Inflammatory macrophage (primary cell): ENCODE measurements at places on chromosomes 2 and 18.
A peak's percentile ranks its signal among the peaks of the same experiment; 100 is the strongest.

DNA sequence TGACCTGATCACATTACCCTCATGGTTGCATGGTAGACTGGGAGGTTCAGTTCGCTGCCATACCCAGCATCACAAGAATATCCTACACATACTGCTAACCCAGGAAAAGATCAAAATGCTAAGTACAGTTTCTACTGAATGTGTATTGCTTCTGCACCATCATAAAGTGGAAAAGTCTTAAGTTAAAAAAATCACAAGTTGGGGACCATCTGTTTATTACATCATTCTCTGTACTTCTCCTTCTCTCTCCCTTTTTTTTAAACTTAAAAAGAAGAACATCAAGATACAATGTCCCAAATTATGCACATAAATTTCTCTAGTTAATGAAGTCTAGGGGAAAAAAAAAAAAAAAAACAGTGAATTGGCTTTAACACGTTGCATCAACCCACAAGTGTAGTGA lies 43.3 kb downstream of the NBAS start:
- DNase-seq, result peak; percentile 26

DNA sequence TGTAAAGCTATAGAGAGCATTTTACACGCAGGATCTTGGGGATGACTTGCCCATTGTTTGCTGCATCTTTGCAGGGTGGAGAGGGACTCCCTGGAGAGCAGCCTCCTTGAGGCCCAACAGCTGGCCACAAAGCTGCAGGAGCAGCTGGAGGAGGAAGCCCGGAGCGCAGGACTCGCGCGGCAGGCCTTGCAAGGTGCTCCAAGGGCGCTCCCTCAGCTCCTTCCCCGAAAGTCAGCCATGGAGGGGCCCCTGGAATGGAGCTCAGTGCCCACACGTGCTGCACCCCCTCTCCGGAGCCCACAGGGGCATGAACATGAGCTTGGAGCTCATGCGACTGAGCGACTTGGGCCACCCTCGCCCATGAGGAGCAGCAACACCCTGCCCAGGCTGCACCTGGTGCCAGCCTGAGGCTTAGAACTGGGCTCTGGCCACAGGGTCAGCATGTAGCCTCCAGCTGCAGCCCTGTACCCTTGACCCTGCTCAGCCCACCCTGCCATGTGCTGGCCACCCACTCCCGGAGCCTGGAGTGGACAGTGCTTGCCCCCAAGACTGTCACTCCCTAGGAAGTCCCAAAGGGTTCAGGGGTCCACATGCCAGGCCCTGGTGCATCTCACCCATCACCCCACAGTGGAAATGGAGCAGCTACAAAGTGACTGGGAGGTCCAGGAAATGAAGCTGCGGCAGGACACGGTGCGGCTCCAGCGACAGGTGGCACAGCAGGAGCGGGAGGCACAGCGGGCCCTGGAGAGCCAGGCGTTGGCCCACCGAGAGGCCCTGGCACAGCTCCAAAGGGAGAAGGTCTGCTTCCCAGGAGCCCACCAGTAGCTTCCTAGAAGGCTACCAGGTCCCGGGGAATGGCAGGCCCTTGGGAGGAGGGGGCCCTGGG lies 43.0 kb downstream of the CROCC2 start:
- no peak for DNase-seq

DNA sequence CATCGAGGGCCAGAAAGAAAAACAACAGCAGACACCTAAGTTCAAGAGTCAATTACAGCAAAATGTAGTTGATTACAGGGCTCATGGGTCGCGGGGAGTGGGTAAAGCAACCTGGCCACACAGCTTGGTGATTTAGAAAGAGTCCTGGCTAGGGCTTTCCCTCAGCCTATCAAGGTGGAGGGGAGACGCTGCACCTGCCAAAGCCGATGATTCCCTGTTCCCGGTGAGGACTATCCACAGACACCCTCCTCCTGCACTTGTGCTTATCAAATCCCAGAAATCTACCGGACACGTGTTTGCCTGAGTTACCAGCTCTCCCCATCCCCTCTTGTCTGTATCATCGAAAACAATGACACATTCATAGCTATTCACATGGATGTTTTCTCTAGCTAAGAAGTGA lies 7.0 kb upstream of the SOX11 start:
- no peak for DNase-seq

GRCh38 chr18:23225503-23225902 lies 90.2 kb downstream of the CABLES1 start:
- DNase-seq, result no peak

DNA sequence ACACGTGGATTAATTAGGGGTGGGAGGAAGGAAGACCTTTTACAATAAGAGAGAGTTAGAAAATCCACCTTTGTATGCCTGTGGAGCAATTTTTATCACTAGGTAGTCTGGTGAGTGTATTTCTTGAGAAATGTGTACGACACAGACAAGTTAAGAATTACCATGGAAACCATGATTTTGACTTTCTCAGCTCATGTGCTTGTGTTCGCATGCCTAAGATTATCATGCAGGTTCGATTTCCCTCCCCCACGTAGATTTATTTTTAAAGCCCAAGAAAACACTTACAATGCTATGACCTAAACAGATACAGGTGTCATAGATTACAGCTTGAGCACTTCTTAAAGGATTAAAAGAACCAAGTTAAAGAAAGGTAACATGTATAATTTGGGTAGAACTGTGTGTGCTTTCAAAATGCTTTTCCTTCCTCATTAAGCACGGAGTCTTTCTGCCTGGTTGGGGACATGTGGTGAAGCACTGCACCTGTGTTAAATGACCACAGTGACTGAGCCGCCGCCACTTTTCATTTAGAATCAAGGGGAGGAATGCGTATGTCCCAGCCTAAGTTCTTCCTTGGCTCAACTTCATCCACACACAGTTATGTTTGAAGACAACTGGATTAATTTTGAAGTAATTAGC lies 16.6 kb downstream of the SERTAD2 start:
- DNase-seq, result no peak

DNA sequence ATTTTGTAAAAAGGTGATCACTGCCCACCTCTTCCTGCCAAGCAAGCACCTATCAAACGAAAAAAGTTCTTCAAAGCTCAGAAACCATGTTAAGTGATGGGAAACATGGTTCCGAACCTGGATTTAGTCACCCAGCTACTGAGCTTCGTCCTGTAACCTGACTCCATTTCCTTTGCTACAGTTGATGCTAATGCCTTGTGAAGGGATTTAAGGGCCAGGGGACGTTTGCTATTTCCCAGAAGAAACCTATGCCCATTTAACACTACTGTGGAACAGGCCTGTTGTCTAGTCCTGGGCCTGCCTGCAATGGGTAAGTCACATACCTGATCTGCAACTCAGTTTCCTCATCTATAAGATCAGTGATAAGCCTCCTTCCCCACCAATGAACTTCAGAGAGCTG lies 14.8 kb downstream of the SERPINE2 start:
- no peak for DNase-seq

DNA sequence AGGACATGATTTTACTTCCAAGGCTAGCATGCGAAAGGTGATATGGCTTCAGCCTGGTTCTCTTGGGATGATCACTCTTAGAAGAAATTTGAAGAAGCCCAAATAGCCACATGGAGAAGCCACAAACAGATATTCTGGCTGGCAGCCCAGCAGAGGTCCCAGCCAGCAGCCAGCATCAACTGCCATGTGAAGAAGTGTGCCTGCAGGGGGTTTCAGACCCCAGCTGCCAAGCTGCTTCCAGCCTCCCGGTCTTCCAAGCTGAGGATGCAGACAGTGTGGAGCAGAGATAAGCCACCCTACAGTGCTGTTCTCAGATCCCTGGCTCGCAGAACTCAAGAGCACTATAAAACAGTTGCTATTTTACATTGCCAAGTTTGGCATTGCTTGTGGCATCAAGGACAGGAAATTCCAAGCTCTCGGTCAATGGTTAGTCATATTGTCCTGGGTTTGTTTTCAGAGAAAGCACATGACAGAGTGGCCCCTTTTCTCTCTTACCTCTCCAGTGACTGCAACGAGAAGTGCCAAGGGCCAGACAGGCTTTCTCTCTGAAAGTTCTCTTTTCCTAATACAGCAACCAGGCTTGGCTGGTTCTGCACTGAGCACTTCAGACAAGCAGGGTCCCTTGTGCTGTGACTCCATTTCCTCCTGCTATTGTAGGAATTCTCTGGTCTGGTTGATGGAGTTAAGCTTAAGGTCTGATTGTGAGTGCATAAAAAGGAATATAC lies 223.7 kb downstream of the ANKRD30B start:
- no peak for DNase-seq

GRCh38 chr2:1739961-1740715 lies 4.2 kb downstream of the PXDN start:
- DNase-seq, result no peak

- no peak for DNase-seq
Observed at GRCh38 chr2:58921676-58922075, 680.6 kb upstream of the FANCL start.

DNA sequence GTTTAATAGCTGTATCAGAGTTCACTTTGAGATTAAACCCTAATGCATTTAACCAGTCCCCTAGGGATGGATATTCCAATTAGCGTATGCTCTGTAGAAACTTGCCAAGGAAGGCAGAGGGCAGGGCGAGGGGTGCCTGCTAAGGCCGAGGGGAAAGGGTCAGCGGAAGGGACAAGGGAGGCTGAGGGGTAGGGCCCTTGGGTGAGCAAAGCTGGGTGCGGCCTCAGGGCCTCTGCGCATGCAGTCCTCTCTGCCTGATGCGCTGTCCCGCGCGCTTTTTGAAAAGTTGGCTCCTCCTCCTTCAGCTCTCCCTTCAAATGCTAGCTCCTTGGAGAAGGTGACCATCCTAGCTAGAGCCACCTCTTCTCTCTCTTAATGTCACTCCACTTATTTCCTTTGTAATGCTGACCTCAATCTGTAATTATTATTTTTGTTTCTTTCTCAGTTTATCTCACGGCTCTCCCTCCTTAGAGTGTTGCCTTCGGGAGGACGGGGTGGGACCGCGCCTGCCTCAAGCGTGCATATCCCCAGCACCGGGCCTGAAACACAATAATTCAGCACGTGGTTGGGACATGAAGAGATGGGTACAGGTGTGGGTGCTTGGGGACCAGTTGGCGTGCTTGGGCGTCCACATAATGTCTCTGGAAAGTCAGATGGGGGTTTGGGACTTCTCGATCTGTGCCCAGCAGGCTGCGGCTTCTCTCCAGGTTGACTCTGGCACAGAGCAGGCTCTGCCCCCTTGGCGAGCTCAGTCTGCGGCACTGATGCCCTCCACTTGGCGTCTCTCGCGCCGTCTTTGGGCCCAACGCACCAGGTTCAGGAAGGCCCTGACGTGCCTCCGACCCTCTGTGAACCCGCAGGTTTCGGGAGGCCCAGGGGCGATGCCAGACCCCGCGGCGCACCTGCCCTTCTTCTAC lies 10.0 kb downstream of the ZAP70 start:
- no peak for DNase-seq

- DNase-seq, result no peak
Observed at GRCh38 chr2:82234283-82234874, 1929.8 kb upstream of the LRRTM1 start.

- no peak for DNase-seq
Observed at GRCh38 chr2:142332196-142332595, 201.4 kb upstream of the LRP1B start.

DNA sequence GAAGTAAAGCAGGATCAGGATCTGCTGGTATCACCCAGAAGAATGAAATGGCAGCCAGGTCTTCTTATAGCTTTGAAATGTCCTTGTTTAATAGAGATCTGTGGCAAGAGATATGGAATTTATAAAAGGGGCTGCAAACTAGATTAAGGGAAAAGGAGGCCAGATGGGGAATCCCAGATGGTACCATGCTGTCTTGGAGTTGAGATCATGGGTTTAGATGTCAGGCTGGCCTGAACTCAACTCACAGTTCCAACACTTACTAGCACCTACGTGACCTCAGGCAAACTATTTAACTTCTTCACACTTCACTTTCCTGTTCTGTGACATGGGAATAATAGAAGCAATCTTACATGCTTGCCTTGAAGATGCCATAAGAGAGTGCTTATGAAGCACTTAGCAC lies 188.2 kb downstream of the ALK start:
- DNase-seq, result no peak

GRCh38 chr18:4637876-4638275 lies 182.8 kb upstream of the DLGAP1 start:
- no peak for DNase-seq

- no peak for DNase-seq
Observed at GRCh38 chr2:58699411-58699810, 458.3 kb upstream of the FANCL start.

DNA sequence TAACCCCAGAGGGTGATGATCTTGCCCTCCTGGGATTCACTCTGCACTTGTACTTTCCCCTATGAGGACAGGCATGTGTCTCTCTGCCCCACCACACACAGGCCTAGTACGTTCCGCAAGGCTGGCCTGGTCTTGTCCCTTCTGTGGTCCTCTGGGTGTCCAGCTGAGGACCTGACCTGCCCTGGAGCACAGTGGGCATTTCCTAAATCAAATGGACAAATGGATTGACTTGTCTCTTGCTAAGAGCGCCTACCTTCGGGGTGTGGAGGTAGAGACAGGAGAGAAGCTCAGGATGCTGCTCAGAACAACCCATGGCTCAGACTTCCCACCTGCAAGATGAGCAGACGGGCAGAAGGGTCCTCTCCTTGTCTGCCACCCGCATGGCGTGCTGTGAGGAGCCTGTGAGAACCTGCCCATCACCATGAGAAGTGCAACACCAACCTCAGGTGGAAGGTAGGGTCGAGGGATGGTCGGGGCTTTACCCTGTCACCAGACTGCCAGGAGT lies 133.6 kb downstream of the MYCN start:
- DNase-seq, result no peak

DNA sequence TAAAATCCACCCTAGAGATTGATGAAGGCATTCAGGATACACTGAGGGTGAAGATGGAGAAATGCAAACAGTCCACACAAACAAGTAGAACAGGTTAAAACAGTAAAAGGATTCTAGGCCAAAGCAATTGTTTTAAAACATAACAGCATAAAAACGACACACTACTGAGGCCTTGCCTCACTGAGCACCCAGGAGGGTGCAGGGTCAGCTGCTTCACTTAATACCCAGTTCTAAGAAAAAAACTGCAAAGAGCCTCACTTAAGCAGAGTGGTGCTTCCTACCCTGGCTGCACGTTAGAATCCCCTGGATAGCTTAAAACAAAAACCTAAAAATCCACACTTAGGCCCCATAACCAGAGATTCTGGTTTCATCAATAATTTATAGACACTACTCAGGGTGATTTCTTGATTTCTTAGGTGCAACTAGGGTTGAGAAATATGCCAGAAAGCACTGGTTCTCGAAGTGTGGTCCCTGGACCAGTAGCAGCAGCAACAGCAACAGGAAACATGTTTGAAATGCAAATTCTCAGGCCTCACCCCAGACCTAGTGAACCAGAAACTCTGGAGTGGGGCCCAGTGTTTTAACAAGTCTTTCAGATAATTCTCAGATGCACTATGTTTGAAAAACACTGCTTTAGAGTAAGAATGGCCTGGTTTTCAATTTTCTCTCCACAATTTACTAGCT lies 279.1 kb downstream of the ZEB2 start:
- no peak for DNase-seq

- DNase-seq, result no peak
Observed at GRCh38 chr2:234911271-234911670, 40.5 kb upstream of the SH3BP4 start.

GRCh38 chr2:126766969-126767296 lies 111.0 kb downstream of the GYPC start:
- DNase-seq, result no peak

DNA sequence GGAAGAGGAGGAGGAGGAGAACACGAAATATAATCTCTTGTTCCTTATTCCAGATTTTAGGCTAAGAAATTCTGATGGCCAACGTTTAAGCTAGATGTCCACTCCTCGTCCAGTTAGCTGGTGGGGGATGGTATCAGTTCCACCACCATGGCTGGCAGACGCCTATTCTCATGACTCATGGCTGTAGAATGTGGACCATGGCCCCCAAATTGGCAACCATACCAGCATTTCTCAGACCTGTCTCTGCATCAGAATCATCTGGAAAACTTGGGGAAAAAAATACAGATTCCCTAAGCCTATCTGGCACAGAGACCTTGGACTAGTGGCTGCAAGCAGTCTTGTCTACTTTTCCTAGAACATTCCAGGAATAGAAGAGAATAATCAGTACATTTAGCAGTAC lies 267.7 kb upstream of the SIX2 start:
- DNase-seq, result no peak
